ENCODE measurements at places on chromosomes 2 and 18. TPM values are rescaled to one million over a fixed set of nuclear protein-coding genes. Genes with fewer than 3 reads are reported as not detected.

DNA sequence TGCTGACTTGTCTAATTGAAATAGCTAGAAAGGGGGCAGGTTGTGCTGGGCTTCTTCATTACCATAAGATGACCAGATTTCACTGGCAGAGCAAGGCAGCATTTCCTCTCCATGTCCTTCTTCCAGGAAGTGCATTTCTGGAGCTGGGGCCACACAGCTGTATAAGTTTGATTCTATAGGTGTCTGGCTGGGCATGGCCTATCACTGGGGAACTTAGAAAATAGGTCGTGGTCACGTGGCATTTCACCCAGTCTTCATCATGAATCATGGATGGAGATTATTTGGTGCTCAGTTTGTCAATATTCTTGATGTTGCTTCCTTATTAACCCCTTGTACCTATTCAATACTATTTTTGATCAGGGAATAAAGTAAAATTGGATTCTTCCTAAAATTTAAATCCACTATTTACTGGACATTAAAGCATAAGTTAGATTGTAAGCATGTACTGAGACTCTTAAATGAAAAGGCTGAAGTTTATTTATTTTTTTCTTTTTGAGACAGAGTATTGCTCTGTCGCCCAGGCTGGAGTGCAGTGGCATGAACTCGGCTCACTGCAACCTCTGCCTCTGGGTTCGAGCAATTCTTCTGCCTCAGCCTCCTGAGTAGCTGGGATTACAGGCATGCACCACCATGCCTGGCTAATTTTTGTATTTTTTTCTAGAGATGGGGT is 49.5 kb upstream of the TMEM87B start:
- H3K4me1 ChIP-seq: no peaks in the 10 kb centered on the region
- no peaks in the 10 kb centered on the region for H3K27me3 ChIP-seq
- no peak overlapping the region for H3K4me3 ChIP-seq
- H3K27ac ChIP-seq: no peak overlapping the region
- peaks cover 44% of the 10 kb centered on the region for H3K36me3 ChIP-seq

- no peaks in the 10 kb centered on the region for H3K4me1 ChIP-seq
- H3K27ac ChIP-seq: peak overlapping the region; percentile 24
- H3K36me3 ChIP-seq: no peaks in the 10 kb centered on the region
- no peaks in the 10 kb centered on the region for H3K27me3 ChIP-seq
- H3K4me3 ChIP-seq: no peak overlapping the region
These were observed 391.2 kb downstream of the PTPRM start for GRCh38 chr18:7958081-7958896.

DNA sequence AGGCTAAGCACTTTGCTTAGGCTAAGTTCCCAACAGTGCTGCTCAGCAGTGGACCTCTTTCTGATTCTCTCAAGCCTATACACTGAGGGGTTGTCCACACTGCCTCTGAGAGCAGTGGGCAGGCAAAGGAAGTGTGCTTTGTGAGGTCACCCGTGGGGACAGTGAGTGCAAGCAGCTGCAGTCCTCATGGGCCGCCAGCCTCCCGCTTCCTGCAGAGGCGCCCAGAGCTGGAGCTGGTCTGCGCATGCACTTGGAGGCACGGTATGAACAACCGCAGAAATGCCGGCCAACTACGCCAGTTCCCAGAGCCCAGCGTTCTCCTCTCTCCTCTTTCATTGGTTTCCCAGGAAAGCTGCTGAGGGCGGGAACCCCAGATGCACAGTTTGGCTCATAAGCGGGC is 149.5 kb upstream of the DLX2 start:
- no peaks in the 10 kb centered on the region for H3K36me3 ChIP-seq
- no peaks in the 10 kb centered on the region for H3K27me3 ChIP-seq
- peaks cover 3% of the 10 kb centered on the region for H3K4me1 ChIP-seq
- no peak for DNase-seq
- H3K4me3 ChIP-seq: no peak overlapping the region
- peak overlapping the region; percentile 63 for H3K27ac ChIP-seq

DNA sequence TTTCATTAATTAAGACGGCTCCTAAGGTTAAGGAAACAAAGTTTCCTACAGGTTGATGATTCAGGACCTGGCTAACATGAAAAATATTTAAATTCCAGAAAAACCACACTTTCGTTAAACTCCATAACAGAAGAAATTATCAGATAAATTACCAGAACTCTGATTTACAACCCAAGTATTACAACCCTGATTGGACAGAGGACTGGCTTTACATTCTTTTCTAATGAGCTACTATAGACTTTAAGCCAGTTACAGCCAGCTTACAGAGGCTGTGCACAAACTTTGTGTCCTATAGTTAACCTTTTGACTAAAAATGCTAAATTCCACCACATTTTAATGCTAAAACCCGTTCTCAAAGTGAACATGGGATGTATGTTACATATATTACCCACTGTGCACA is 458.6 kb downstream of the KCNJ3 start:
- H3K4me1 ChIP-seq: no peaks in the 10 kb centered on the region
- H3K27me3 ChIP-seq: no peaks in the 10 kb centered on the region
- no peak for DNase-seq
- H3K27ac ChIP-seq: no peak overlapping the region

GRCh38 chr2:125698280-125698679 is 957.7 kb upstream of the GYPC start:
- H3K36me3 ChIP-seq: no peaks in the 10 kb centered on the region
- H3K27me3 ChIP-seq: no peaks in the 10 kb centered on the region
- no peak for DNase-seq
- H3K4me1 ChIP-seq: no peaks in the 10 kb centered on the region
- H3K27ac ChIP-seq: no peak overlapping the region

DNA sequence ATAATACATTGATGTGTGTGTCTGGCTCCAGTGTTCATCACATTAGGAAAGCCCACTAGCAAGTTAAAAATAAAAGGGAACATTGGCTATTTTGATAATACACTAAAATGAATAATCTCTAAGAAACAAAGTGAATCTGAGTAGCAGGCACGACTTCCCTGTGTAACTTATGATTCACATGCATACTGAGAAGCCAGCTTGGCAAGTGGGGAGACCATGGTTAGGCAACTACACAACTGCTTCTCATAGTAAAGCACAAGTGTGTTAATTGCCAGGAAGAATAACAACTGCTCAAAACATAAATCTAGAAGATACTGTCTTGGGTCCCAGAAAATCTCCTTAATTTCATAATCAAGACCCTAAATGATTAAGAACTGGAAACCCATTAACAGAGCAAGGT is 4.0 kb downstream of the MYO5B start:
- H3K4me3 ChIP-seq: no peak overlapping the region
- peaks cover 7% of the 10 kb centered on the region for H3K4me1 ChIP-seq
- peaks cover 61% of the 10 kb centered on the region for H3K27me3 ChIP-seq

GRCh38 chr2:239008004-239008403 is 160.1 kb downstream of the TWIST2 start:
- H3K4me1 ChIP-seq: no peaks in the 10 kb centered on the region
- peaks cover 78% of the 10 kb centered on the region for H3K27me3 ChIP-seq
- H3K27ac ChIP-seq: no peak overlapping the region
- H3K36me3 ChIP-seq: no peaks in the 10 kb centered on the region
- H3K4me3 ChIP-seq: no peak overlapping the region

DNA sequence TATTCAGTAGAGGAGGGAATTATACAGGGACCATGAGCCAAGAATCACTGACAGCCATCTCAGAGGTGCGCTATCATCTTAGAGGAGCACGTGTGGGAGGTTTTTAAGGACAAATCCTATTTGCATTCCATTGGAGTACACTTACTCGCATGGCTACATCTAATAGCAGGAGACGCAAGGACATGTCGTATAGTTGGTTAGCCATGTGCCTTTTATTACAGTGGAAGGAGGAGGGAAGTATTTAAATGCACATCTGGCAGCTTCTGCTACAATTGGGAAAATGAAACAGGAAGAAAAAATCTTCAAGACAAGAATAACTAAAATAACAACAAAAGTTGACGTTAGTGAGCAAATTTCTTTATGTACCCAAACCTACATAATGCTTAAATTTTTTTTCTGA is 86.5 kb upstream of the UGP2 start:
- no peaks in the 10 kb centered on the region for H3K27me3 ChIP-seq
- no peaks in the 10 kb centered on the region for H3K4me1 ChIP-seq
- no peak overlapping the region for H3K4me3 ChIP-seq
- DNase-seq: no peak
- no peak overlapping the region for H3K27ac ChIP-seq

- H3K27me3 ChIP-seq: no peaks in the 10 kb centered on the region
- DNase-seq: no peak
- peaks cover 10% of the 10 kb centered on the region for H3K4me1 ChIP-seq
- H3K36me3 ChIP-seq: peaks cover 4% of the 10 kb centered on the region
- no peak overlapping the region for H3K4me3 ChIP-seq
These were observed 34.6 kb upstream of the STK17B start for GRCh38 chr2:196205881-196206435.

GRCh38 chr18:59022167-59022945 is 117.3 kb upstream of the SEC11C start:
- no peak for DNase-seq
- H3K4me3 ChIP-seq: no peak overlapping the region
- no peak overlapping the region for H3K27ac ChIP-seq
- H3K27me3 ChIP-seq: no peaks in the 10 kb centered on the region

GRCh38 chr2:7627583-7627982 is 710.4 kb downstream of the RNF144A start:
- no peaks in the 10 kb centered on the region for H3K36me3 ChIP-seq
- DNase-seq: no peak
- no peak overlapping the region for H3K27ac ChIP-seq
- H3K27me3 ChIP-seq: no peaks in the 10 kb centered on the region
- H3K4me1 ChIP-seq: no peaks in the 10 kb centered on the region

DNA sequence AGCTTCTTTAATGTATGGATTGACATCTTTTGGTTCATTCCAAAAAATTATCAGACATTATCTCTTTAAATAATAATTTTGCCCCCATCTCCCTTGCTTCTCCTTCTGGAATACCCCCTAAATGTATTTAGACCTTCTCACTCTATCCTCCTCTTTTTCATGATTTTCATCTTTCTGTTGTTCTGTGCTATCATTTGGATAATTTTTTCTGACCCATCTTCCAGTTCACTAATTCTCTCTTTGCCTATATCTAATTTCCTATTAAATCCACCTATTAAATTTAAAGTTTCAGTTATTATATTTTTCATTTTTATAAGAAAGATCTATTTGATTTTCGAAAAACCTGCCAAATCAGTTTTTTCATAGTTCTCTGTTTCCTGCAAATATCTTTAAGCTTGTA is 67.8 kb upstream of the ODC1 start:
- H3K27me3 ChIP-seq: no peaks in the 10 kb centered on the region
- DNase-seq: no peak
- no peak overlapping the region for H3K4me3 ChIP-seq
- H3K4me1 ChIP-seq: no peaks in the 10 kb centered on the region

DNA sequence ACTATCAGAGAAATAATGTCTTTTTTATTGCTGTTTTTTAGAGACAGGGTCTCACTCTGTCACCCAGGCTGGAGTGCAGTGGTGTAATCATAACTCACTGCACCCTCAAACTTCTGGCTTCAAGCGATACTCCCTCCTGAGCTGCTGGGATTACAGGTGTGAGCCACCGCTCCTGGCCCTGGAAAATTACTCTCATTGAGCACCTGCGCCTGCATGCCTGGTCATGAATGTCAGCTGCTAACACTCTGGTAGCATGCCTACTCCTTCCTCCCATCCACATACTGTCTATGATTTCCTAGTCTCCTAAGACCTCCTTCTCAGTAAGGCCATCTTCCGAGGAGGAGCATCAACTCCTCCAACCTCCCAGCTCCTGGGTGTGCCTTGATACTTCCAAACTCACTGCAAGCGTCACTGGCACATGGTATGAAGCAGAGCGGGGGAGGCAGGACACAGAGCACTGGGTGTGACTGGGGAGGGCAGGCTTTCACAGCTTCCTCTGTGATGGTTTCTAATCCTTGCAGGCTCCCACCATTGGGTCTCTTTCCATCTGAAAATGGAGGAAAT is 1.6 kb upstream of the MAP2 start:
- no peak overlapping the region for H3K27ac ChIP-seq
- no peaks in the 10 kb centered on the region for H3K36me3 ChIP-seq
- H3K4me3 ChIP-seq: no peak overlapping the region
- no peaks in the 10 kb centered on the region for H3K4me1 ChIP-seq
- no peaks in the 10 kb centered on the region for H3K27me3 ChIP-seq

GRCh38 chr2:112138159-112139032 is at the start of gene FBLN7:
Gene FBLN7 (plus strand): TSS chr2:112138385. CDS start chr2:112138656, 271 bp downstream.
- H3K4me1 ChIP-seq: no peaks in the 10 kb centered on the region
- H3K27ac ChIP-seq: no peak within 1 kb of the TSS
- peak; percentile 30 for DNase-seq
- H3K36me3 ChIP-seq: no peaks in the 10 kb centered on the region
- H3K4me3 ChIP-seq: peak within 1 kb of the TSS; percentile 34

DNA sequence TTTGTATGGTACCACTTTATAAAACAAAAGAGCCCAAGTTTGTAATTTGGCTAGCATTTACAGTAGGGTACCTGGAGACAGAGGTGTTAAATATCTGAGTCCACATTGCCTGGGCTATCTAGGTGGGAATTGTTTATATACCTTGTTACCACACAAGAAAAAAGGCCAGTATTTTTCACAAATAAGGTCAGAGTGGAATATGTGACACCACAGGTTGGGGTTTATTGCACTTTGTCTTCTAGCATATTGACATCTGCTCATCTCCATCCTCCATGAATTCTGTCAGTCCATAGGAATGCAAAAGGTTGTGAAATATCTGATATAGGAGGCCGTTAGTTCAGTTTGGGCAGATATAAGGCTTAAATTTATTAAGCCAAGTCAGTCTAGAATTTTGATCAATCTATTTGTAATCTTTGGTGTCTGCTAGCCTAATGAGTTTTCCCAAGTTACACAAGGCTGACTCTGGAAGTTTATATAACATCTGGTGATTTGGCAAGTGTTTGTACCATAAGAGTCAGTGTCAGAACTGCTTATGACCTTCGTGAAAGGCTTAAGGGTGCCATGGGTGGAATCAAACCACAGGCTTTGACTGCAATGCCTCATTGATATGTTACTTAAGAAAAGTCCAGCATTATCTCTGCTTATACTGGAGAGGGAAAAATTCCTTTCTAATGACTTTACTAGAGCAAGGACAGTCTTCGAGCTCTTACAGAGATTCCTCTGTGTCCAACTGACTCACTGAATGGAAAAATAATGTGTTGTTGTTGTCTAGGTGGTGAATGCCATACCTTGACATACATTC is 11.3 kb upstream of the DPP4 start:
- no peak overlapping the region for H3K4me3 ChIP-seq
- H3K36me3 ChIP-seq: no peaks in the 10 kb centered on the region
- no peak for DNase-seq

DNA sequence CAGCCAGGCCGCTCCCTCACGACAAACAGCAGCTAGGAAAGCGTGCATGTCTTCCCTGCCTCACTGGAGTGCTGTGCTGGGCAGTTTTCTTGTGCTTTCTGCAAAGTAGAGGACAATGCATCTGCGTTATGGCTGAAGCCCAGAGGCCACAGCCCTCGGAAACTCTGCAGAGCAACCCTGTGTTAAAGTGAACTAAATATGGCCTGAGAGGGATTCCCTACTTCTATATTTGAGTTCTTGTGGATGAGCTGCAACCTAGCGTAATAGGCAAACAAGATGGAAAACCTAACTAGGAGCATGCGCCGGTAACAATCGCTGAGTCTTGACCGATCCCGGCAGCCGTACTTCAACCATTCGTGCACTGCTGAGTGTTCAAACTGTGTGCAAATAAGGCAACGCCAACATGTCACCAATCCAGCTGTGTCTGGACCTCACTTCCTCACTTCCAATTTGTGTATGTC is 471.9 kb upstream of the HS6ST1 start:
- H3K27me3 ChIP-seq: peaks cover 14% of the 10 kb centered on the region
- H3K27ac ChIP-seq: no peak overlapping the region
- peak; percentile 17 for DNase-seq
- H3K36me3 ChIP-seq: no peaks in the 10 kb centered on the region
- H3K4me1 ChIP-seq: no peaks in the 10 kb centered on the region

Gene TFPI
- 151 TPM for polyA plus RNA-seq

Gene CBLN2
- 2.9 TPM for polyA plus RNA-seq

Gene AQP12B
- polyA plus RNA-seq: not detected

Gene ACVR1C
- polyA plus RNA-seq: 0.58 TPM

Gene SPATA3
- not detected for polyA plus RNA-seq

Gene DES
- polyA plus RNA-seq: 17.4 TPM

Gene BCL2
- 9.9 TPM for polyA plus RNA-seq

Gene SKOR2
- polyA plus RNA-seq: not detected

Gene SRD5A2
- polyA plus RNA-seq: 0.04 TPM

Gene LAMA1
- 7.8 TPM for polyA plus RNA-seq

Gene METTL5
- 44.7 TPM for polyA plus RNA-seq

Measured in left lung (tissue), 14 donors.